ENCODE measurements at places on chromosomes 7 and 10.
A peak's percentile ranks its signal among the peaks of the same experiment; 100 is the strongest.

GRCh38 chr7:80618096-80618495 is 20.3 kb upstream of the CD36 start:
- no peak for DNase-seq

DNA sequence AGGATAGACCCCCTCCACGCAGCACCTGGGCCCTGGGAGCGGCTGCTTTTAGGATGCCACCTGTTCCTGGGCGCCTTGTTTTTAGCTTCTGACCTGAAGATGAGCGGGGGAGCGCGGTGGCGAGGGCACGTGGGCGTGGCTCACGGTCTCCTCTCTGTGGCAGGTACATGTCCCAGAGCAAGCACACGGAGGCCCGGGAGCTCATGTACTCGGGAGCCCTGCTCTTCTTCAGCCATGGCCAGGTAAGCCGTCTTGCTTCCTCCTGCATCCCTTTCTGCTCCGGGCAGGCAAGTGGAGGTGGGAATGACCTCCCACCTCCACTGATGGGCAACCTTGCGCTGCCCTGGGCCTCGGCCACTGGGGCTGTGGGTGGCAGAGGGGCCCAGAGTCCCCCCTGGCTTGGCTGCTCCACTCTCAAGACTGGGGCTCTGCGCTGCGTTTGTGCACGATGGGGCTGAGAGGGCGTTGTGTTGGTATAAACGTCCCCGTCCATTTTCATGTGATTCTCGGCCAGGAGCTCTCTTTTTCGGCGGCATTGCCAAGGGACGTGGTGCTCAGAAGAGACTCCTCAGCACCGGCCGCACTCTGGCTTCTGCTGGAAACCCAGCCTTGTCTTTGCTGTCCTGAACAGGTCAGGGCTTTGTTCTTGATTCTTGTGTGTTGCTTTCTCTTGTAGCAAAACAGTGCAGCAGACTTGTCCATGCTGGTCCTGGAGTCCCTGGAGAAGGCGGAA is 9.7 kb downstream of the GET4 start:
- DNase-seq = no peak

- DNase-seq = peak; percentile 87
These were observed 45.4 kb downstream of the VIM start for GRCh38 chr10:17273403-17273802.

DNA sequence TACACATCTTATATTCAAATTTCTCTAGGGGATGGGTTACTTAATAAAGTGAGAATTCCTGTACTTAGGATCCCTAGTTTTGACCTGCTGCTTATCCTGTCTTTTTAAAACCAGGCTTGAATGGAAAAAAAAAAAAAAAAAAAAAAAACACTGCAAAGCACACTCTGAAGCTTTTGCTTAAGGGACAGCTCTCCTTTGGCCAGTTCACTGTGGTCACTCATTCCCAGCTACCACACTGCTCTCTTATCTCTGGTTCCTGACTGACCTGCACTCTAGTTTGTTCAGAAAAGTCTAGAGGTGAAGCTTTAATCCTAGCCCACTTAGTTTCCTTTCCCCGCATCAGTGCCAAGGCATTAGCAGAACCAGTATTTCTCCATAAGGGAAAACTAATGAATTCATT is 82.4 kb downstream of the CADPS2 start:
- DNase-seq = no peak

GRCh38 chr7:98713165-98713810 is 96.2 kb downstream of the NPTX2 start:
- DNase-seq = no peak

DNA sequence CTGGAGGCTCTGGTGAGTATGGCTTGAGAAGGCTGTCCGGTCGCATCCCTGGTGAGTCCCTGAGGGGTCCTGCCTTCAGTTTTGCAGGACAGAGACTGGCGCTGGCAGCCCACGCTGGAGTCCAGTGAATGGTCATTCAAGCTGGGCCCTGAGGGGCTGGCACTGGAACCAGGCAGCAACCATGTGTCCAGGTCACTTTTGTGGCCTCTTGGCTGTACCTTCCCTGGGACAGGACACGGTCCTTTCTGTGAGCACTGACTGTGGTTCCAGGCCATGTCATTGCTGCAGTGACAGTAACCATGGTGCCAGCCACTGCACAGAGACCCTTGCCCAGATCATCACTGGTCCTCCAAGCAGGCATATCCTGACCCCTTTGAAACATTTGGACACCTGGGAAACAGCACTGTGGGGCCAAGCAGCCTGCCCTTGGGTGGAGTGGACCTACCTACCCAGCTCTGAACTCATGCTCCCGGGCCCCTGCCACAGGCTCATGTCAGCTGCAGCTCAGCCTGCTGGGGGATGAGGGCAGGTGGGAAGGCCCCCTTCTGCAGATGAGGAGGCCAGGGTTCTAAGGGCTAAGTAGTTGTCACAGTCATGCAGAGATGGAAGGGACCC is 72.1 kb downstream of the ADCY1 start:
- no peak for DNase-seq

DNA sequence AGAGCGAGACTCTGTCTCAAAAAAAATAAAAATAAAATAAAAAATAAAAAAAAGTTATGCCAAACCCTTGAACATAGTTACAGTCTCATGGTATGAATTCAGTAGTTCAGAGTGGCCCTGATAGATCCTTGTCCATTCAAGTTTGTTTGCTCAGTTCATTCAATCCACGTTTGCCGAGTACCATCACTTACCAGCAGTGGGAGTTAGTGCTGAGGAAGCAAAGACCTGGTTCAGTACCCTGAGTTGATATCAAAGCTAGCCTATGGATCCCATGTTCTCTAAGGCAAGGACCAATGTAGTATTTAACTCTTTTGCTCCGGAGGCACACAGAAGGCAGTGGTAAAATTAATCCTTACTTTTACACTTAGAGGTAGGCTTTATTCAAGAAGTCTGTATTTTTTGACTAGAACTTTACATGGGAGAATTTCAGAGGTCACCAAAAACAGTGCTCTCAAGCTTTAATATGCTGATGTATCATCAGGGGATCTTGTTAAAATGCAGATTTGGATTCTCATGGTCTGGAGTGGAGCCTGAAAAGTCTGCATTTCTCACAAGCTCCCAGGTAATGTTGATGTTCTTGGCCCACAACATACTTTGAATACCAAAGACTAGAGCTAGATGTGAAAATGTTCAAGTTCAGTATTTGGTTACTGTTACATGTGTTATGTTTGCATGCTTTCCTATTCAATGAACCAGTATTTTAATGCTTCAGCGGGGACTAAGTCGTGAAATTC is 38.1 kb upstream of the HBP1 start:
- peak; percentile 27 for DNase-seq

Measured in iris pigment epithelial cell (primary cell).